HL-60 (cell line): ENCODE measurements at places on chromosomes 5 and 9.
A peak's percentile ranks its signal among the peaks of the same experiment; 100 is the strongest.

DNA sequence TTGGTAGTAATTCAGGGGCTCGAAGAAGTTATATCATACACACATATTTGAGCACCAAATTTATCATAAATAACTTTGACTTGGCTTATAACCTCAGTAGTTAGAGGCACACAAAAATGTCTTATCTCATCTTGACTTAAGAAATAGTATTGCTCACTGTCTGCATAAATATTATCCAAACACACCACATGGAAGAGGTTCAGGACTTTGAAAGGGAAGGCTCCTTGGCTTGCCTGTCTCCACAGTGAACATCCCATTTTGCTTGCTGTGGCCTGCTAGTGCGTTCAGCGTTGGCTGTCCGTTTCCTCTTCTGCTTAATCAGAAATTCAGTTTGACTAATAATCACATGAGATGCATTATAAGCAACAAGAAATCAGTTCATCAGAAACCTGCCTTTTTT lies 13.9 kb downstream of the GRXCR2 start:
- DNase-seq, result no peak

DNA sequence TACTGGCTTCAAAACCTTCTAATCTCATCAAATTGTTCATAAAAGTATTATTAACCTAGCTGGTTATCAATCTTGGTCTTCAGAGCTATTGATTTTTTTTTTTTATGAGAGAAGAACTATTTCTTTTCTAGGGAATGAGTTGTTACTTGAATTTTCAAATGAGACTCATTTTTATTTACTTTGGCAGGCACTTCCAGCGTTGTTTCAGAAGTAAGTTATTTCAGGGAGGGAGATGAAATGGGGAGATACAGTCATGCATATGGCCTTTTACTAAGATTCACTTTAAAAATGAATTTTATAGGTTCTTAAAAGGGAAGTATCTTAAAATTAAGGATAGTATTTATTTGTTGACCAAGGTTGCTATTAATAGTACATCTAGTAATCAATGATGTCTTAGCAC lies 129.6 kb downstream of the IZUMO3 start:
- DNase-seq, result no peak

DNA sequence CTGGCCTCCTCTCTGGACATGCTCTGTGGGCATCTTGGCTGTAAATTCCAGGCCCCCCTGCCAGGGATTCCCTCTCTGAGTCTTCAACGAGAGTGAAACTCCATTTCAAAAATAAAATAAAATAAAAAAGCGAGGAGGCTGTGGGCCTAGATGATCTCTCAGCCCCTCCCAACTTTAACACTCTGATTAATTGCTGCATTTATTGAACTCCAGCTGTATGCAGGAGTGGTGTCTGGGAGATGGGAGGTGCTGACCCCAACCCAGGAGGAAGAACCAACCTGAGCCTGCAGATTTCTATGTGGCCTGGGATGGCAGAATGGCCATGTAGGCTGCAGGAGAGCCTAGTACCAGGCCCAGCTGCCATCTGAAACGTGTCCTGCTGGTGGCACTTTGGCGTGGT lies 154.5 kb upstream of the IER5L start:
- DNase-seq, result no peak

DNA sequence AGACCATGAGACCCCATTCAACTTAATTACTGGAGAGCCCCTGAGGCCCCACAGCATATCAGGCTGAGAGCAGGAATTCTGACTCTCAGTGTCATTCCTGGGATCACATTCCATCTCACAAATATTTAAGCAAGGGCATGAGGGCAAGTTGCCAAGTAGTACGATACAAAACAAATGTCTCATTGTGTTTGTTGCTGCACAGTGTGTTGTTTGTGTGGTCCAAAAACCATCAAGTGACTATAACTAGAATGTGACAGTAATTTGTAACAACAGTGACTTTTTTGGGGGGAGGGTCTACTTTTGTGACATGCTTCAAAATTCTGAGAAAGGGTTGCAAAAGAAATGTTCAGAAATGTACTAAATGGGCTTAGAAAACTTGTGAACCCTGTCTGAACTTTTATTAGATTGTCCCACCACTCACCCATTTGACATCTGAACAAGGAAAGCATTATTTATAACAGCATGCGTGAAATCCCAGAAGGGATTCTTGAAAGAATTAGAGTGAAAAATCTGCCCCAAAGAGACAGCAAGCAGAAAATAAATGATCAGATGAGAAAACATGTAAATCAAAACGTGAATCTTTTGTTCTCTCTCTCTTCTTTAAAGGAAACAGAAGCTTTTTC lies 347.0 kb downstream of the NTRK2 start:
- no peak for DNase-seq

- DNase-seq, result no peak
Observed at GRCh38 chr5:142432369-142432863, 107.6 kb upstream of the SPRY4 start.

DNA sequence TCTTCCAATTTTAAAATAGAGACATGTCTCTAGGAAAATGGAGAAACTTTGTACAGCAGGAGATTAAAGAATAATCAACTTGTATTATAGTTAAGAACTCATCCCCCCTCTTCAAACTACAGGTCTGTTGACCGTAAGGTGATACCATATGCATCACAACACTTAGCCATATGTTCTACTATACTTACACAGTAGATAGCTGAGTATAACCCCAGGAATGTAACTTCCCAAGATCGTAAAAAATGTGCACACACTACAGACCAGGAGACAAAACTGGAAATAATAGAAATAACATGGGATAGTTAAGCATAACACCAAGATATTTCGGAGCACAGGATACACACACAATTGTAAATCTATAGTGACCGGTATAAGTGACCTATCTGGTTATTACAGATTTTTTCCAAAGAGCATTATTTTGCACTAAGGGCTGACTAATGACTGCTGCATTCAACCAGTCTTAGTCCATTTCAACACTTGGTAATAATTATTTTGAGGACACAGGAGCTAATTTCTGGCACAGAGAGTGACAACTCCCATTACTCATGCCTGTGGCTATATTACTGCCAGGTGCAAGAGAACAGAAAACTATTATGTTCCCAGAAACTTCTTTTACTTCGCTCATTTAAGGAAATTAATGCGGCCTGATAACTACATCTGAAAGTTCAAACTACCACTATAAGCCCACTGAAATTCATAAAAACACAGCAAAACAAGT lies 15.4 kb upstream of the ZNF622 start:
- no peak for DNase-seq

GRCh38 chr9:107138261-107138992 lies 144.7 kb upstream of the RAD23B start:
- no peak for DNase-seq

- DNase-seq, result no peak
Observed at GRCh38 chr9:71518045-71518827, 250.1 kb downstream of the CEMIP2 start.

DNA sequence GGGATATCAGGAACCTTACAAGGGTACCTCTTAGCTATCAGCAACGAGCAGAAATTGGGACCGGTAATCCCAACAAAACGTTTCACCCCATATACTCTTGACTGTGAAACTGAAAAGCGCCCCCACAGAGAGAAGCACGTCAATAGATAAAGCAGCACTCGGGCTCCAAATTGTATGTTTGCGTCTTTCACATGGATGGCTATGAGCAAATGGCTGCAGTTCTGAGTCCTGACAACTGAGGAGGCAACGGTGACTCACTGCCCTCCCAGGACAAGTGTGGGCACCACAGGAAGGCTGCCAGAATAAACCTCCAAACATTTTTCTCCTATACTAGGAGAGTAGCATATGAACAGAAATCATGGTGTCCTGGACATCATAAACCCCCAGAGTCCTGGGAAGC lies 36.6 kb downstream of the SEMA4D start:
- DNase-seq, result no peak

- DNase-seq, result no peak
Observed at GRCh38 chr5:150538007-150538917, 30.3 kb downstream of the NDST1 start.

DNA sequence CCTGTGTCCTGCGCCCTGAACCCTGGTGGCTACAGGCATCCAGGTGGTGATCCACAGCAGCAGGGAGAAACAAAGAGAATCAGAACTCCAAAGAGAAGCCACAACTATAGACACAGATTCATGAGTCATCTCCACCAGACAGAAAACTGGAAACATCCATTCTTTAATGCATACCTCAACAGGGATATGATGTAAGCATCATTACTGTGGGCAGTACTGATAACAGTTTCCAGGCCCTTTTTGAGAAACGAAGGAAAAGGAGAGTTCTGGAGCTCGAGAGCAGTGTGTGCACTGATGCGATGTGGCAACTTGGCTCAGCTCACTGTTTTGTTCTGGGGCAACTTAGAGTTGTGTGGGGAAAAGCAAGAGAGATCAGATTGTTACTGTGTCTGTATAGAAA lies 215.6 kb upstream of the ADAMTS16 start:
- DNase-seq, result no peak

DNA sequence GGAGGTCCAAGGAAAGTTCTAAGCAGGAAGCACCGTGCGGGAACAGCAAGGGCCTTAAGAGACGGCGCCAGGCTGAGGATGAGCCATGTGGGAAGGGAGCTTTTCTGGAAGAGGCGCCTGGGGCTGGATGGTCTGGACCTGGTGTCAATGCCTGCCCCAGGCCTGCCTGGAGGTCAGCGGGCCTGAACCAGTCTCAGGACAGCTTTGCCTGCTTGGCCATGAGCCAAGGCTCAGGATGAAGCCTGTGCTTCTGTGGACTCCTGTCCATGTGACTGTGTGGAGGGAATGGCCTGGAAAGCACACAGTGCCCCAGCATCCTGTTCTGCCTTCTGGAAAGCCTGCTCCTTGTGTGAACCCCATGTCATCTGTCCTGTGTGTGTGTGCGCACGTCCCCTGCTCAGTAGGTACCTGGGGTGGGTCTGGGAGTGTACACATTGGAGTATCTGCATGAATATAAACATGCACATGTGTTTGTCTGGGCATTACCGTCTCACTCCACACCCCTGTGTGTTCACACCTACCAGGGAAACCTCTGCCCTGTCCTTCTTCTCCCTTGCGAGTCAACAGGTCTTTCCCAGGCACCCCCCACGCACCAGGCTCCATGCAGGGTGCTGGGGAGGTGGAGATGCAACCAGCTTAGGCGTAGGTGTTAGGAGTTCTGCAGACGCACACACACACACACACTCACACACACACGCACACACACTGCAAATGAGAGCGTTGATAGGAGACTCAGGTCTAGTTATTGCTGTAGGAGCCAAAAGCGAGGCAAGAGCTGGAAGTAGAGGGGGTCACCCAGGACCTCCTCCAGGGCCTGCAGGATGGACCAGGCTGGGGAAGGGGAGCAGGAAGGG lies 24.8 kb downstream of the DAB2IP start:
- no peak for DNase-seq

GRCh38 chr9:126112135-126112720 lies 214.4 kb upstream of the MVB12B start:
- DNase-seq, result no peak

- no peak for DNase-seq
Observed at GRCh38 chr5:167219298-167219697, 1072.1 kb upstream of the WWC1 start.

- DNase-seq, result no peak
Observed at GRCh38 chr9:89795538-89796195, 190.9 kb downstream of the GADD45G start.

DNA sequence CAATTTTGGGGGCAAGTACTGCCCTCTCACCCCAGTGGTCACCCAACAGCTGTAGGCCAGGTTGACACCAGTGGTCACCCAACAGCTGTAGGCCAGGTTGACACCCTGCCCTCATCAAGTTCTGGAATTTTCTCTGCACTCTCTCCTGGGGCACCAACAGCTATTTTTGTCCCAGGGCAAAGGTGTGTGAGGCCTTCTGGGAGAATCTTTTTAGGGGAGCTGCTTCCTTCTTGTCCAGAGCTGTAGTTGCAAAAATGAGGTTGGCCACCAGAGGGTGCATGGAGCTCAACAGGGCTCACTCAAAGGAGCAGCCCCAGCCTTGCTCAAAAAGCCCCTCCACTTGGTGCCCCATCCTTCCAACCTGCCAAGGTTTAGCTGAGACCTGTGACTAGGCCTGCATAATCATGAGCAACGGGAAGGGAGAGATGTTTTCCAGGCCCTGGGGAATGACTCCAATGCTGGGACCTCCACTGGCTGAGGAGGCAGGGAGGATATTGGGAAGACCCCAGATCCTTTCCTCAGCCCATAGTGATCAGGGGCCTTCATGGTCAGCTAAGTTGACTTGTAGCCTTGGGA lies 10.6 kb upstream of the P4HA2 start:
- DNase-seq, result peak; percentile 52

DNA sequence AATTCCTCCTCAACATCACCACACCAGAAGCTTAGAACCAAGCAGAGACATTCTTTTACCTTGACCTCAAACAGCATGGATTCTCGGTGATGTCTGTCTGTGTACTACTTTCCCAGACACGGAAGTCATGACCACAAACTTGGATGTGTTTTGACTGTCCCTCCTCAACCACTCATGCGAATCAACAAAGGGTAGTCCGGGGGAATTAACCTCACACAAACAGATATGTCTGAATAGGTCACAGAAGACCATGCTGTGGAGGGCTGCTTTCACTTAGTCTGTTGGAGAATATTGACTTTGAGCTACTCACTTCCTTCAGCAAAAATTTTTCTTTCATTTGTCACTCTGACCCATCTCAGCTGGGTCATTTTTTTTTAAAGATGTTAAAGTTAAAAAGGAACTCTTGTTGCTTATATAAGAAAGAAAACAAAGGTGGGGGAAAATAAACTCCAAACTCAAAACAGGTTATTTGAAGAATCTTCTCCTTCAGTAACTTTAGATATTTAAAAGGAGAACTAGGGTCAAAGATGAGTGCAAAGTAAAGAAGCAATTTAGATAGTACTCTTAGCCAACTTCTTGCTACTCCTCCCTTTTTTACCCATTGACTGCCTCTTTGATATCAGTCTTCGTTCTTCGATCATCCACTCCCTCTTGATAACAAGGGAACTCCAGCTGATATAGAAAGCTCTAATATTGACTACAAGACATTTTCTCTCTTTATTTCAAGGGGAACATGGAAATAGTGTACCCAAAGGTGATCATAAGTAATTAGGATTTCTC lies 343.4 kb upstream of the CDH6 start:
- no peak for DNase-seq

- DNase-seq, result no peak
Observed at GRCh38 chr9:76101075-76101474, 210.6 kb downstream of the PCSK5 start.
